ENCODE measurements at places on chromosomes 1 and 21.

DNA sequence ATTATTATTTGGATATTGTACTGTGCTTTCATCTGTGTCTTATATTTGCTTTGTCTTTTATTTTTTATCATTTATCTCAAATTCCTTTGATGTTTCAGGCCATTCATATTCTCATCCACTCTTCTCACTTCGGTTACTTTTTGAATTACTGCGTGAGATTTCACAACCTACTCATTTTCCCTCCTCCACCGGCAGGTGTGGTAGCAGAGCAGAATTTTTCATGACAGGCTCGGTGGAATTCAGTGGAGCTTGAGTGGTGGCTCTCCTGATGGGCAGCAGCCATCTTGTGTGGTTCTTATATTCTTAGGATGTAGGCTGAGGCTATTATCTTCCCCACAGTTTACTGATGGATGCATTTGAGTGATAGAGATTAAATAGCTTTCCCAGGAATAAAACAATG lies 92.3 kb upstream of the IVNS1ABP start:
- no peak for DNase-seq

DNA sequence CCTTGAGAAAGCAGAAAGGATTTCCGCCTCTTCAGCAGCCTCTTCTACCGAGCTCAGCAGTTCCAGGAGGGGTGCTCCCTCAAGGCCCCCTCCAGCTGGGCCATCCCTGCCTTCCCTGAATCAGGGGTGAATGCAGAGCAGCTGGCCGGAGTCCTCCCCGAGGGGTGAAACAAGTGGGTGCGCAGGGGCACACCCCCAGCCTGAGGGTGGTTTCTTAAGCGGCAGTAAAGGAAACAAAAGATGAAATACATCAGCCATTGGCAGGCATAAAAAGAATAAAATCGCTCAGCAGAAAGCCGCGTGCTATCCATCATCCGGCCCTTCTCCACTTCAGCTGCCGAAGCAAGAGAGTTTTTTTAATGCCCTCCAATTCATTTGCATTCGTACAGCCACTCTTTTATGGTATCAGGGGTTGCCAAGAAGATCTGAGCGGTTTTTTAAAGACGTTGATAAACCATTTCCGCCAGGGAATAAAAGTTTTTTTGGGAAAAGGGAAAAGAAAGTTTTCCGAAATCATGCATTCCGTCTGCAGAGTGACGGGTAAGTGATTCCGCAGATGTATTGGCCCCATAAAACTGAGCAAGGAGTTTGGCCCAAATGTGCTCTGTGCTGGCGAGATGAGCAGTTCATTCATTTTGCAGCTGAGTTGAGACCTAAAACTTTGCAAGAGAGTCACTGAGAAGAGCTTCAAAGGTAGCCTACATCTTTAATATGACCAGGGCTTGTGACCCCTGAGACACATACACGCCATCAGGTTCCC lies 73.7 kb upstream of the ZC3H12A start:
- no peak for DNase-seq

DNA sequence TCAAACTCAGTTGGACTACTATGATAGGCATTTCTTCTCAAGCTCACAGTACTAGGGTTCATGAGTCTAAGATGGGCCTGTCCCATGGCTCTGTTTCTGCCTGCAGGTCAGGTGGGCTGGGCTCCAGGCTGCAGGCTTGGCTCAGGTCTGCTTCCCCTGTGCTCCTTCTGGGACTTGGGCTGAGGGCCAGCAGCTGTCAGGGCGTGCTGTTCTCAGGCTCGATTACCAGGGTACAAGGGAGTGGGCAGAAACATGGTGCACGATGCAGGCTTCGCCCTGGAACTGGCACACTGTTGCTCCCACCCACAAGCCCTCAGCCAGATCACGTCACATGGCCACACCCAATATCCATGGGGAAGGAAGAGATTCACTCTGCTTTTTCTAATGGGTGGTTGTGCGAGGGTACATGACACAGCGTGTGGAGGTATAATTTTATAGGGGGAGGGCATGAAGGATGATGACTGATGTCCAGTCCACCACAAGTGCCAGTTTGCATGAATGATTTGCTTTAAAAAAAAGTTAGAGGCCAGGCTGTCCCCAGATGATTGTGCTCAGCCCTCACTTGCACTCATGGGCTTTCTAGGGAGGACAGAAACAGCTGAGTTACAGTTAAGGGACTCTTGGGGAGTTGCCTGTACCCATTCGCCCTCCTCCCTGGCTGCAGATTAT lies 118.0 kb downstream of the ACTL8 start:
- no peak for DNase-seq

DNA sequence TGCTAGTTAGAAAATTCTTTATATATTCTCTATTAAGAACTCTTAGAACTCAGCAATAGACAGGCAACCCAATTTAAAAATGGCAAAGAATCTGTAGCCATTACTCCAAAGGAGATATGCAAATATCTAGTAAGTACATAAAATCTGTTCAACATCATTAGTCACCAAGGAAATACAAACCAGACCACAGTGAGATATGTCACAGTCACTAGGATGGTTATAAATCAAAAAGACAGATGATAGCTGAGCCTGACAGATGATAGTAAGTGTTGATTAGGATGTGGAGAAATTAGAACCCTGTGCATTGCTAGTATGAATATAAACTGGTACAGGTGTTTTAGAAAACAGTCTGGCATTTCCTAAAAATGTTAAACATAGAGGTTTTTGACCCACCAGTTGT lies 26.6 kb downstream of the SRSF11 start:
- no peak for DNase-seq

- no peak for DNase-seq
These were observed 2.0 kb downstream of the AGO3 start for GRCh38 chr1:35932941-35933340.

- DNase-seq: no peak
These were observed 6.2 kb upstream of the HLX start for GRCh38 chr1:220873087-220873486.

DNA sequence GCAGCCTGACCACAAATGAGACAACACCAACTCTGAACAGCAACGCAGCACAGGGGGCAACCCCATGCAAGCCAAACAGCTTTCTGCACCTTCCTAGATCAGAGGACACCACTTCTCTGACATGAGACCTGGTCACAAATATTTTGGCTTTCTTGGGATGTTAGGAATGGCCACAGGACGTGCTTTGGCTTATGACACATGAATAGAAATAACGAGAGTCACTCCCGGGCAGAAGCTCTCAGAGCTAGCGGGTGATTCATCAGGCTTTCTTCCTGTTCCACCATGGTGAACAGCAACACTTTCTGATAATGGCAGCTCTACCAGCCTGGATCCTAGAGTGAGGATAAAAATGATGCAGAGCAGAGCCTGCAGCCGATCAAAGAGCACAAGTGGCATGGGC lies 39.4 kb downstream of the PAFAH2 start:
- DNase-seq: peak; percentile 83

DNA sequence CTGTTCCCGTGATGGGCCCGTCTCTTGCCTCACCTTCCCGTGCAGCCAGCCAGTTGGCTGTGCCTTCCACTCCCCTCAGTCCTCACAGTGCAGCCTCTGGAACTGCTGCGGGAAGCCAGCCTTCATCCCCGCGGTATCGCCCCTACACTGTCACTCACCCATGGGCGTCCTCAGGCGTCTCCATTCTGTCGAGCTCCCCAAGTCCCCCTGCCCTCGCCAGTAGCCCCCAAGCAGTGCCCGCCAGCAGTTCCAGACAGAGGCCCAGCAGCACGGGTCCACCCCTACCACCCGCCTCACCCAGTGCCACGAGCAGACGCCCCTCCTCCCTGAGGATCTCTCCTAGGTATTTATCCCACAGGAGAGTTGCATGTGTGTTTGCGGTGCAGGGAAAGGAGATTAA lies 73.5 kb downstream of the UBE4B start:
- DNase-seq: no peak

DNA sequence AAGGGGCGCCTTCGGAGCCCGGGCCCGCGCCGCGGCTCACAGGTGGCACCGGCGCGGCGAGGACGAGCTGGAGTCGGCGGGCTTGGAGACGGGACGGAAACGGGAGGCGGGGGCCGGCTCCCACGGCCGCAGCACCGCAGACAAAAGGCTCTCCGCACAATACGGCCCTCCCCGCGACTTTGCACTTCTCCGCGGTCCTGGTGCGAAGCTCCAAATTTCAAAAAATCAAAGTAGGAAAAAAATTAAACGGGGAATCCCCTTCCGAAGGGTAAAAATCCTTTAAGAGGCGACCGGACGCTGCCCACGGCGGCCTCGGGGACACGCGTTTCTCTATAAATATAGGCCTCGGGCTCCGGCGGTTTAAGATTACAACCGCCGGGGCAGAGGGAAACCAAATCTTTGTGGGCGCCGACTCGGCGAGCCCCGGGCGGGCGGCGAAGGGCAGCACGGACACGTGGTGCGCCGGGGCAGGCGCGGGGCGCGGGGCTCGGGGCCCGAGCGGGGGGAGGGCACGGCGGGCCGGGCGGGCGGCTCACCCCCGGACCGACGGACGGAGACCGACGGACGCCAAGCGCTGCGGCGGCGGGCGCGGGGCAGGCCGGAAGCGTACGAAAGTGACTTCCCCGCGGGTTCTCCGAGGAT lies 453 bp downstream of the PABPC4 start:
- no peak for DNase-seq

- no peak for DNase-seq
These were observed 189.9 kb downstream of the FOXD2 start for GRCh38 chr1:47627471-47628370.

DNA sequence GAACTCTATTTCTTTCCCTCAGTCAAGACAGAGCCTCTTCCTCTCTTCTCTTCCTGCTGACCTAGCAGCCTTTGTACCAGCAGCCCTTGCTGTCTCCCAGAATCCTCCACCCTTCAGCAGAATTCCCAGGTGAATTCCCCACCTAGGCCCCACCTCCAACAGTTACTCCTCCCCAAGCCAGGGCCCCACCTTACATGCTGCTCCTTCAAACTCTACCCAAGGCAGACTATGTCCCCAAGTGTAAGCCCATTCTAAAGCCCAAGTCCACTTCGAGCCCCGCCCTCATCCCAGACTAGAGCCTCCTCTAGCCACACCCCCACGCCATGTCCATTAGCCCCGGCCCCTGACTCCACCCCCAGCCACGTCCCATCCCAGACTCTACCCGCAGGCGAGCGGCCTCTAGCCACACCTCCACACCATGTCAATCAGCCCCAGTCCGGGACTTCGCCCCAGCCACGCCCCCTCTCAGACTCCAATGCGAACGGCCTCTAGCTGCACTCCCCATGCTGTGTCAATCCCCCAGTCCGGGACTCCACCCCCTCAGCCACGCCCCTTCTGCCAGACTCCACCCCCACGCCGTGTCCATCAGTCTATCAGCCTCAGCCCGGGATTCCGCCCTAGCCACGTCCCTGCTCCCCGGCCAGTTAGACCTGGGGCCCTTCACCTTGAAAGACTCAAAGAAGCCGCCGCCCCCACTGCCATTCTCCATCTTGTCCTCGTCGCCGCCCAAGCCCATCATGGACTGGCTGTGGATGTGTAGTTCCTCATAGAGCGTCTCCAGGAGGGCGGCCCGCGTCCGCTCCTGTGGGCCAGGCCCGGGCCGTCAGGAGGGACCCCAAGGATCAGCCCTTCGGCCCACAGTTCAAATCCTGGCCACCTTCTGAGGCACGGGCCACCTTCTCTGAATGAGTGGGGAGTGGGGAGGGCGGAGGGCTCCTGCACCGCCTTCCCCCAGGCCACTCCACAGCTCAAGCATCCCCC lies 61.3 kb downstream of the RAP1GAP start:
- DNase-seq: no peak

GRCh38 chr21:15749861-15750159 lies 20.0 kb downstream of the USP25 start:
- no peak for DNase-seq

DNA sequence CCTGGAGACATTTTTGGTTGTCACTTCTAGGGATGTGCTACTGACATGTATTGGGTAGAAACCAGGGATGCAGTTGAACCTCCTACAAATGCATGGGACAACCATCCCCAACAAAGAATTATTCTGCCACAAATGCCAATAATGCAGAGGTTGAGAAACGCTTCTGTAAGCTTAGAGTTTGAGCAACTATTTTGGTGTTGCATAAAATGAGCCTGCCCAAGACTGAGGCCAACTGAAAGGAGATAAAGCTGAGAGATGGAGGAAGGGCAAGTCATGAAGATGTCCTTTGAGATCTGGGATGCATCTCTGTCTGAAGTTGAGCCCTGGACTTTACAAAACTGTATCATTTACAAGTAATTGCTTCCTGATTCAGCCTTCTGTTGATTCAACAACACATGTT lies 106.9 kb downstream of the KCNJ15 start:
- DNase-seq: no peak

DNA sequence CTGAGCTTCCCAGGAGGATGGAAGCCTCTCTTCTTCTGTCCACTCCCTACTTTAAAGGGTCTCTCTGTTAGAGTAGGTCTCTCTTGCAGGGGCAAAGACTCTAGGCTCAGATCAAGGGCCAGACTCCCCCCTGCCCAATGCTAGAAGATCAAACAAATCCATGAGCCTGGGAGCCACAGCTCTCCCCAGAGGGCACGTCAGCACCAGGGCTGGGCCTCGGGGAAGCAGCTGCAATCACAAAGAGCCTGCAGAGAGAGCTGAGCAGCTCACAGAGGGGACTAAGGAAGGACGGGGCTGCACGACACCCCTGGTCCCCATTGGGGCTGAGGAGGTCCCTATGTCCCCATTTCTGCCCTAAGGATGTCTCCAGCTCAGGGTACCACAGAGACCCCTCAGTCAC lies 3.9 kb downstream of the CNTN2 start:
- DNase-seq: no peak

DNA sequence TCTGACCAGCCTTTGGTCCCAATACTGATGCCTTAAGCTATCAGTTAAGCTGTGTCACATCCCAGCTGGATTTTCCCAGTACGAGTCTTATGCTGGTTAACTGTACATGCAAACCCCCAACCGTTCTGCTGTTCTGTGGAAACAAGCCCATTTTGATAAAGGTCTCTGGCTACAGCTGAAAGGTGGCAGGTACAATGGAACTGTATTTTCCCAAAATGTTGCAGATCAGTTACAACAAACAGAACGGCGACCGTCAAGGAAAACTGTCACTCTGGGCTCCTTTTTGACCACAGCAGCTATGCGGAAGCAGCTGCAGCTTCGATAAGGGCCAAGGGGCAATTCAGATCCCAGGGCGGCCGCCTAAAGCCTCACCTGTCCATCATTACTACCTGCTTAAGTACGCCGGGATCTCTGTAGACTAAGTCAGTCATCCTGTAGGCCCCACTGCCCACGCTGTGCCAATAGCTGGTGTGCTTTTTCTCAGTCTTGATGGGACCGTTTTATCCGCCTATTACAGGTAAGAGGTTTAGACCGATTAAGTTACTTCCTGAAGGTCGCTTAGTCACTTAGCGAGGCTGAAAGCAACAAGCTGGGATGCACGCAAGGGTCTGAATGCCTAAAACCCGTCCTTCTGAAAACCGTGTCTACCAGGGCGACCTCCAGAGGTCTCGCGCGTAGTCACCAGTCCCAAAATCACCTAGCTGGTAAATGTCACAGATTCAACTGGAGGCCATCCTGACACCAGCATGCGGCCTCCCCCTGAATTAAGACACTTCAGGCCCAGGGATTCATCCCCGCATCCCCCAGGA lies 11.1 kb upstream of the RAB42 start:
- DNase-seq: no peak

- DNase-seq: no peak
These were observed 2.1 kb upstream of the UBE2T start for GRCh38 chr1:202343652-202344349.

GRCh38 chr1:99735852-99736251 lies 30.6 kb downstream of the FRRS1 start:
- no peak for DNase-seq
